Left lung (tissue), 14 donors: ENCODE measurements at places on chromosomes 1 and 21.
A peak's percentile ranks its signal among the peaks of the same experiment; 100 is the strongest.

GRCh38 chr1:241976229-241976628 is 18.7 kb downstream of the BECN2 start:
- no peaks in the 10 kb centered on the region for H3K36me3 ChIP-seq
- no peak for DNase-seq
- H3K4me1 ChIP-seq, result no peaks in the 10 kb centered on the region
- no peak overlapping the region for H3K27ac ChIP-seq

- no peak for DNase-seq
- H3K27ac ChIP-seq, result no peak overlapping the region
- H3K4me3 ChIP-seq, result no peak overlapping the region
- no peaks in the 10 kb centered on the region for H3K4me1 ChIP-seq
These were observed 11.9 kb downstream of the XPR1 start for GRCh38 chr1:180643693-180644092.

GRCh38 chr1:205794011-205794730 is 18.8 kb downstream of the SLC41A1 start:
- no peaks in the 10 kb centered on the region for H3K4me1 ChIP-seq
- no peak overlapping the region for H3K4me3 ChIP-seq
- H3K27ac ChIP-seq, result no peak overlapping the region
- no peaks in the 10 kb centered on the region for H3K27me3 ChIP-seq
- no peaks in the 10 kb centered on the region for H3K36me3 ChIP-seq
- no peak for DNase-seq

- no peaks in the 10 kb centered on the region for H3K36me3 ChIP-seq
- no peaks in the 10 kb centered on the region for H3K27me3 ChIP-seq
- no peak overlapping the region for H3K4me3 ChIP-seq
These were observed 67.2 kb downstream of the TLR5 start for GRCh38 chr1:223075834-223076233.

- no peaks in the 10 kb centered on the region for H3K27me3 ChIP-seq
- H3K4me3 ChIP-seq, result no peak overlapping the region
- H3K27ac ChIP-seq, result no peak overlapping the region
These were observed 7.2 kb downstream of the DPYD start for GRCh38 chr1:97913506-97914139.

GRCh38 chr1:230624097-230624713 is 18.1 kb upstream of the COG2 start:
- H3K27me3 ChIP-seq, result peaks cover 3% of the 10 kb centered on the region
- no peak overlapping the region for H3K27ac ChIP-seq
- H3K36me3 ChIP-seq, result no peaks in the 10 kb centered on the region
- DNase-seq, result no peak
- H3K4me3 ChIP-seq, result no peak overlapping the region
- H3K4me1 ChIP-seq, result no peaks in the 10 kb centered on the region

DNA sequence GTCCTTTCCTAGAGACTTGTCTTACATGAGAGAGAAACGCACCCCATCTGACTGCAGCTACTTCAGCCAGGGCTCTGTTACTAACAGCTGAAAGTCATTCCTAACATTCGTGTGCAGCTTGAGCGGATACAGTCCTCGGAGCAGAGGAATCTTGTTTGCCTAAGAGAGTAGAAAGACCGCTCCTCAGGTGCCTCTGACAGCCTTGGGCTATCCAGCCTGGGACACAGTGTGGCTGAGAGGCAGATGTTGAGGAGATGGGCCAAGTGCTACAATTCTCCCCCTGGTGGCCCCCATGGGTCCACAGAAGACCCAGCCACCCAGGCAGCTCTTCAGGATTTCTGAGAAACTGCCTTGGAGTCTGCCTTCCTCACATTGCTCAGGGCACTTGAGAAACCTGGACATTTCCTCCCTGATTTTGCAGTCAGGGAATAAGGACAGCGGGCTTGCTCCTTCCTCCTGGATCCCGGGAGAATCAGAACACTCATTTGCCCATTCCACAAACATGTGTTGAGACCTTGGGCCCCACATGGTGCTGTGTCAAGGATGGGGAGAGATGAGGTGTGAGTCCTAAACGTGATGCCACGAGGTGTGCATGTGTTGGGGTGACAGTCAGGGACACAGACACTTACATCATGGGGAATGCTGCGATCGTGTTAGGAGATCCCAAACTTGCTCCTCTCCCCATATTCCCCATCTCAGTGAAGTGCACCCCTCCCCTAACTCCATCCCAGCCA is 13.1 kb downstream of the TRIM62 start:
- H3K4me3 ChIP-seq, result no peak overlapping the region
- H3K27ac ChIP-seq, result no peak overlapping the region
- no peaks in the 10 kb centered on the region for H3K27me3 ChIP-seq

GRCh38 chr1:85319491-85319890 is 43.1 kb upstream of the BCL10 start:
- H3K27me3 ChIP-seq, result no peaks in the 10 kb centered on the region
- H3K4me3 ChIP-seq, result no peak overlapping the region
- no peaks in the 10 kb centered on the region for H3K36me3 ChIP-seq
- no peak for DNase-seq
- H3K4me1 ChIP-seq, result peaks cover 8% of the 10 kb centered on the region

GRCh38 chr1:246142320-246142893 is 364.7 kb downstream of the SMYD3 start:
- no peaks in the 10 kb centered on the region for H3K4me1 ChIP-seq
- no peaks in the 10 kb centered on the region for H3K27me3 ChIP-seq
- H3K36me3 ChIP-seq, result no peaks in the 10 kb centered on the region
- DNase-seq, result no peak
- no peak overlapping the region for H3K27ac ChIP-seq

DNA sequence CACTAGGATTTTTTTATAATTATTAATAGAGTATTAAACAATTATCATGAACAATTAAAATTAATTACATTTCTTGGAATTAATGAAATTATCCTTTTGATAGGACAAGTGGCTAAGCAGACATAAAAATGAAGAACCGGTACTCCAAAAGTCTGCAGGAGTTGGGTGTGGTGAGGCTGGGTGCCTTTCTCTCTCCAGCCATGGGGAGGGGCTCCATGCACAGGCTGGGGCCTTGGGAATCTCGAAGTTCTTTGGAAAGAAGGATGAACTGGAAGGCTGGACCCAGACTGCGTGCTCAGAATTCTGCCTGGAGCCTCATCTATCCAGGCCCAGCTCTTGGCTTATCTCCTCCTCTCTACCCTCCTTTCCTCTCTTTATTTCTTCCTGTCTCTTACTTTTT is 94.1 kb downstream of the ACTL8 start:
- H3K36me3 ChIP-seq, result no peaks in the 10 kb centered on the region
- no peak overlapping the region for H3K27ac ChIP-seq
- H3K4me3 ChIP-seq, result no peak overlapping the region
- no peaks in the 10 kb centered on the region for H3K4me1 ChIP-seq
- DNase-seq, result no peak
- peaks cover 16% of the 10 kb centered on the region for H3K27me3 ChIP-seq

GRCh38 chr1:237042892-237043576 is 1.1 kb downstream of the RYR2 start:
- H3K36me3 ChIP-seq, result no peaks in the 10 kb centered on the region
- peak overlapping the region; percentile 40 for H3K4me3 ChIP-seq
- peak; percentile 80 for DNase-seq
- peaks cover 77% of the 10 kb centered on the region for H3K27me3 ChIP-seq

- no peaks in the 10 kb centered on the region for H3K4me1 ChIP-seq
- H3K27ac ChIP-seq, result no peak overlapping the region
- DNase-seq, result no peak
- no peaks in the 10 kb centered on the region for H3K27me3 ChIP-seq
These were observed 222.0 kb downstream of the DENND1B start for GRCh38 chr1:197553281-197553680.

- H3K4me3 ChIP-seq, result no peak overlapping the region
- peak; percentile 45 for DNase-seq
- peak overlapping the region; percentile 30 for H3K27ac ChIP-seq
- peaks cover 27% of the 10 kb centered on the region for H3K4me1 ChIP-seq
- H3K27me3 ChIP-seq, result no peaks in the 10 kb centered on the region
- no peaks in the 10 kb centered on the region for H3K36me3 ChIP-seq
These were observed 125.7 kb upstream of the GADD45A start for GRCh38 chr1:67559222-67559700.

DNA sequence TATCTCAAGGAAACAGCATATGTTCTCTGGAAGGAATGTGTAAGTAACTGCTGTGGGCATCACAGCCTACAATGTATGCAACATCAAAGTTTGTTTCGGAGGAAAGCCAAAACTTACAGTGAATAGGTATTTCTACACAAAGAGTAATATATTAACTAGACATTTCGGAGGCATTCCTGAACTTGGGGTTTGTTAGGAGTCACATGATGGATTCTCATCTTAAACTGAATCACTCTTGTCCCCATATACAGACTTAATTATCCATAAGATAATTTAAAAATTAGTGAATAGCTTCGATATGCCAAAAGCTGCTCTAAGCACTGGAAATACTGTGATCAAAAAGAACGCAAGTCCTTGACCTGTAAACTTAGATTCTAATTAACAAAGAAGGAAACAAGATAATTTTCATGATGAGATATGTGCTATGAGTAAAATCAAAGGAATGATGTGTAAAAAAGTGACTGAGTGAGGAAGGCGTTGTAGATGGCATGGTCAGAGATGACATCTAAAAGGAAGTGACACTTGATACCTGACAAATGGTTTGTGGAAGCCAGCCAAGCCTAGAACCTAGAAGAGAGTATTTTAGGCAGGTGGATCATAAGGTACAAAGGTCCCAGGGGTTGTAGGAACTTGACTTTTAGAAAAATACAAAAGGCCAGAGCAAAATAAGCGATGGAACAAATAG is 273.1 kb downstream of the MRPL39 start:
- no peaks in the 10 kb centered on the region for H3K36me3 ChIP-seq
- H3K27me3 ChIP-seq, result no peaks in the 10 kb centered on the region
- no peaks in the 10 kb centered on the region for H3K4me1 ChIP-seq
- no peak overlapping the region for H3K4me3 ChIP-seq
- H3K27ac ChIP-seq, result no peak overlapping the region
